ENCODE measurements at places on chromosomes 7 and 10.

DNA sequence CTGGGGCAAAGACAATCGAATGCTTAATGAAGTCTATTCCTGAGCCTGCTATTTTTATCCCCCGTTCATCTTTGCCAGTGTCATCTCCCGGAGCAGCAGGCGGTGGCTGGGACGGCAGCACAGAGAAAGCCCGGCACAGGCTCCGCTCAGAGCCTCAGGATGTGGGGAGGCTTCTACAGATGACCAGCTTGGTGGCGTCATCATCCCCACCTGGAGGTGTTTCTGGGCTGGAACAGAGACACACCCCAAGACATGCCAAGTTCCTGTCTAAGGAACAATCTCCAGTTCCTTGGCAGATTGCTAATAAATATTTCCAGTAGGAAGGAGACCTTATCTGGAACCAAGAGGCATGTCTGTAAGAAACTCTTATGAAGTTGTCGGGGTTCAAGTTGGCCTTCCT, 552.4 kb upstream of the MGMT start:
- no peak for DNase-seq

GRCh38 chr10:71472912-71473311, 76.2 kb downstream of the CDH23 start:
- no peak for DNase-seq

DNA sequence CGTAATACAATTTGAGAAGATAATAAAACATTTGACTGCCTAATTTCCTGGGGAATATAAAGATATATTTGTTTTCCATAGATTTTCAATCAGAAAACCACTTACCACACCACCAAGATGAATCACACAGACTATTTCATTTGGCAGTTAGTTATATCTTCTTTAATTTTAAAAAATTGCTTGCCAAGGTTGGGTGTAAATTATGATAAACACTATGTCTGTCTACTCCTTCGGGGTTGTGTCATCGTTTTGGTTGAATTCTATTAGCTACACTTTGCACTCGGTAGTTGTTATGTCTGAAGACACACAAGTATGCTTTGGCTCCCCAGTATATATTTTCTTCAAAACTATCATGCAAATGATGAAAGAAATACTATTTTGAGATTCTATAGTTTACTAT, 594.8 kb upstream of the SEMA3D start:
- no peak for DNase-seq

DNA sequence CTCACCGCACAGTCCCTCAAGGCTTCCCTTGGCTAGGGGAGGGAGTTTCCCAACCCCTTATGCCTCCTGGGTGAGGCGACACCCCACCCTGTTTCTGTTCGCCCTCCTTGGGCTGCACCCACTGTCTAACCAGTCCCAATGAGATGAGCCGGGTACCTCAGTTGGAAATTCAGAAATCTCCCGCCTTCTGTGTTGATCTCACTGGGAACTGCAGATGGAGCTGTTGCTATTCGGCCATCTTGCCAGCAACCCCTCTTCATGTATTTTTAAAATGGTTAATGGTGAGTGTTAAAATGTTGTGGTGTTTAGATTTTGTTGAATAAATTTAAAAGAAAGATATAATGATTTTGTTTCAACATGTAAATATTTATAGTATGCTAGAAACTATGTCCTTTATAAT, 22.0 kb downstream of the UMAD1 start:
- peak; percentile 39 for DNase-seq

- DNase-seq: no peak
These were observed 187.0 kb downstream of the MAD1L1 start for GRCh38 chr7:2045559-2046405.
